T47D (cell line): ENCODE measurements at places on chromosomes 7 and 10.

DNA sequence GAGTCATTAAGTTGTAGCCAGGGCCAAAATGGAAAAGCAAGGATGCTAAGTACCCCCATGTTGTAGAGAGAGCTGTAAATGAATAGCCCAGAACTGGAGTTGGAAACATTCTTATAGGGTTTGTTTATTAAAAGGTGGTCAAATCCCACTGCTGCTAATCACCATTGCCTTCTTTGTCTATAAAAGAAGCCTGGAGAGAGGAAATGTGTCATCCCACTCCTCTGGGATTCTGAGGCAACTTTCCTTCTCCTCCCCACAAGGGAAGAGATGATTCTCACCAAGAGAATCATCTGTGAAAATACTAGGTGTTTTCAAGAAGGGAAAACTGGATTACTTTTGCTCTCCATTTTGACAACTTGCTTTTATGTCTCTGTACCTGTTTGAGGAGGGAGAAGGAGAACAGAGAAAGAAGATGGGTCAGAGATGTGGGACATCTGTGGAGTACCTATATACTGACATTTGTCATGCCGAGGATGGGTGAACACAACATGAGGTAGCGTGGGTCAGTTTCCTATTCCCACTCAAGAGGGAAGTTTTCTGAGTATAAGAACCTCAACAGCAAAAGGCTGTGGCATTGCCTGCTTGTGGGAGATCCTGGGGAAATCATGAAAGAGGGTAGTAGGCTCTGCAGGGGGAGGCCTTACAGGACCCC lies 262.2 kb downstream of the KIF20B start:
- no peak for DNase-seq

GRCh38 chr7:5429253-5429856 lies 5.7 kb upstream of the TNRC18 start:
- DNase-seq, result peak; percentile 65

- DNase-seq, result no peak
Measured at GRCh38 chr7:37816922-37817590, 31.3 kb upstream of the NME8 start.

GRCh38 chr10:80158598-80159127 lies 26.1 kb downstream of the PLAC9 start:
- DNase-seq, result no peak

DNA sequence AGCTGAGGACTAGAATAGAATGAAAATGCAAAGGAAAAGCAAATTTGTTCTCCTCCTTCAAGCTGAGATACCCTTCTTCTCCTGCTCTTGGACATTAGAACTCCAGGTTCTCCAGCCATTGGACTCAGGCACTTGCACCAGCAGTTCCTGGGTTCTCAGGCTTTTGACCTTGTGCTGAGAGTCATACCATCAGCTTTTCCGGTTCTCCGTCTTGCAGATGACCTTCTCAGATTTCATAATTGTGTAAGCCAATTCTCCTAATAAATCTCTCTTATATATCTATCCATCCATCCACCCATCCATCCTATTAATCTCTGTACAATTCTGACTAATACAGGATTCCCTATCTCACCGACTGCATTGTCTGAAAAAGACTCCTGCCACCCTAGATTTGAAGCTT lies 108.3 kb downstream of the AHR start:
- no peak for DNase-seq

- DNase-seq, result no peak
Measured at GRCh38 chr10:22690614-22691431, 23.6 kb downstream of the PIP4K2A start.

- DNase-seq, result peak; percentile 57
Measured at GRCh38 chr10:99854860-99855259, 72.4 kb downstream of the ABCC2 start.

DNA sequence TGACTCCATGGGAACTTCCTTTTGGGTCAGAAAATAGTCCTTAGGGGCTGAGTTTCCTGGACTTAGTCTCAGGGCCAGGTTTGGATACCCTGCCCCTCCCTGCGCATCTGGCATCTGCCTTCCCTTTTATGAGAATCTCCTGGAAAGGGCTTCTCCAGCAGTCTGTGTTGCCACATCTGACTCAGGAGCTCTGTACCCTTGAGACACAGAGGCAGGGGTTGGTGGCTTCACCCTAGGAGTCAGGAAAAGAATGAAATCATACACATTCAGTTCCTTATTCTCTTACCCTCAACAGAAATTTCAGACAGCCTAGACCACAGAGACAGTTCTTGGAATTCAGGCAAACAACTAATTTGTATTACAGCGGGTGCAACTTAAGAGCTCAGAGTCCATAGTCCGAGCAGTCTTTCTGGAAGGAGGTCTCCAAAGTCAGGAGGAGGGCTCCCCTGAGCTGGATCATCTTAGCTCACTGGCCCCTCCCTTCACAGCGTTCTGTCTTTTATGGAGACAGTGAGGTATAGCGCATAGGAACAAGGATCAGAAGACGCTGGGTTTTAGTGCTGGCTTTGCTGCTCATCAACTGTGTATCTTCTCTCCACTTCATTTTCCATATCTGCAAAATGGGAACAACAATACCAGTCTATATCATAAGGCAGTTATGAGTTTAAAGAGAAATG lies 3.0 kb upstream of the PLAU start:
- DNase-seq, result no peak

DNA sequence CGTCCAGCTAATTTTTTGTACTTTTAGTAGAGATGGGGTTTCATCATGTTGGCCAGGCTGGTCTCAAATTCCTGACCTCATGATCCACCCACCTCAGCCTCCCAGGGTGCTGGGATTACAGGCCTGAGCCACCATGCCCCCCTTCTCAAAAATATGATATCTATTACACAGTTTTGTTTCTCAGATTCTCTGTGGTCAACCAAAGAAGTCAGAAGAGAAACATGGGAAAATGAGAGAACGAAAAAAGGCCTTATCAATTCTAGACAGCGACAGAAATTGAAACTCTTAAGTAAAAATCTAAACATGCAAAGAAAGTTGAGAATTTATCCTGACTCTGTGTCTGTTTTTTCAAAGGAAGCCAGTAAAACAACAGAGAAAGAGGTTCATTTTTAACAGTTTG lies 283.8 kb upstream of the PLXDC2 start:
- no peak for DNase-seq

DNA sequence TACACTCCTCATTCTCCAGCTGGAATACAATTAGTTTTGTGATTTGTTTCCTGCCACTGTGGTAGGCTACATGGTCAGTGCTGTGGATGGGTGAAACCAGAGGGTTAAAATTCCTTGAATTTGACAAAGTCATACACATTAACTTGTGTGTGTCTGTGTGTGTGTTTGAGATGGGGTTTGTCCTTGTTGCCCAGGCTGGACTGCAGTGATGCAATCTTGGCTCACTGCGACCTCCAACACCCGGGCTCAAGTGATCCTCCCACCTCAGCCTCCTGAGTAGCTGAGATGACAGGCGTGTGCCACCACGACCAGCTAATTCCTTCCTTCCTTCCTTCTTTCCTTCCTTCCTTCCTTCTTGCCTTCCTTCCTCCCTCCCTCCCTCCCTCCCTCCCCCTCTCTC lies 24.8 kb upstream of the GIMAP8 start:
- DNase-seq, result no peak

- DNase-seq, result no peak
Measured at GRCh38 chr7:101125989-101126650, 784 bp upstream of the SERPINE1 start.

GRCh38 chr7:155311826-155312537 lies 14.3 kb downstream of the INSIG1 start:
- no peak for DNase-seq

DNA sequence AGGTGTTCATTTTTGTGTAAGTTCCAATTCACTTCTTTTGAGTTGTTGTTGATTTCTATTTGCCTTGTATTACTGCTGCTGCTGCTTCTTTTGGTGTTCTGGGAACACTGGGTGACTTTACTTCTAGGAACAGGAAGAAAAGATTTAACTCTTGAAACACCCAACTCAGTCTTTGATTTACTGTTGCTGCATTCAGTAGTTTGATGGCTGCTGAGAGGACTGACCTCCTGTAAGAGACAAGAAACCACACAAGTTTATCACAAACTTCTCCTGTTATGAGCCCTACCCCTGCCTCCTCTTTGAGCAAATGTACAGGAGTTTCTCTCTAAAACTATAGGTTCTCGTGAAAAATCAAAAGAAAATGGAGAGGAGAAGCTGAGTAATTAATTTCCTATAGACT lies 161.7 kb downstream of the CTTNBP2 start:
- DNase-seq, result no peak

DNA sequence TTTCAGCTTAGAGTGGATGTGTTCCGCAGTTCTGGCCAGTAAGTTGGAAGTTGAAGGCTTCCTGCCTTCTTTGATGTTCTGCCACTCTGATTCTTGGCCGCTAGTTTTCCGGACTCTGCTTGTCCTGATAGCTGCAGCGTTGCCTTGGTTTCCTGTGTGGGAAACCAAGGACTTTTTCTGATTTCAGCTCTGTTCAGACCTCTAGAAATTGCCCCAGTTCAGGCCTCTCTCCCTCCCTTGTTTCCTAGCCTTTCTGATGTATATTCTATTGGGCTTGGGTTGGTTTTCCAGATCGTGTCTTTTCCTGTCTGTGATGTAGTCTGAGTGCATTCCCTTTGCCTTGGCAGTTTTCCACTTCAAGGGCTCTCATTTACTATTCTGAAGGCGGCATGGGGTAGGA lies 318.7 kb downstream of the BBS9 start:
- DNase-seq, result no peak

DNA sequence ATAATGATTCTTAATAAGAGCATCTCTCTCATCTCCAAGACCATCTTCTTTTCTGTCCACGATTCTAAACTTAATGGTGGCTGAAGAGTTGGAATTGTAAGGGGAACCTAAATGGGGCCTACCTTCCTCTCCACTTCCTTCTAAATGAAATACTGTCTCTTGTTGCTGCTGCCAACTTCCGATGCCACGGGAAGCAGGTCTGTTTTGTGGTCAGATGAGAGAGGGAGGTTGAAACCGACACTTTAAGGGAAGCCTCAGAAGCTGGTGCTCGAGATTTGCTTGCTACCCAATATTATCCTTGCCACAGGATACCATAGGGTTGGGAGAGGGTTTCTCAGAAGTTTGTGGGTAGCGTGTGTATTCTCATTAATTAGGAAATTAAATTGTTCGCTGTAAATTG lies 464.1 kb downstream of the SUGCT start:
- DNase-seq, result no peak

- DNase-seq, result no peak
Measured at GRCh38 chr10:44715136-44715535, 196.0 kb upstream of the TMEM72 start.

DNA sequence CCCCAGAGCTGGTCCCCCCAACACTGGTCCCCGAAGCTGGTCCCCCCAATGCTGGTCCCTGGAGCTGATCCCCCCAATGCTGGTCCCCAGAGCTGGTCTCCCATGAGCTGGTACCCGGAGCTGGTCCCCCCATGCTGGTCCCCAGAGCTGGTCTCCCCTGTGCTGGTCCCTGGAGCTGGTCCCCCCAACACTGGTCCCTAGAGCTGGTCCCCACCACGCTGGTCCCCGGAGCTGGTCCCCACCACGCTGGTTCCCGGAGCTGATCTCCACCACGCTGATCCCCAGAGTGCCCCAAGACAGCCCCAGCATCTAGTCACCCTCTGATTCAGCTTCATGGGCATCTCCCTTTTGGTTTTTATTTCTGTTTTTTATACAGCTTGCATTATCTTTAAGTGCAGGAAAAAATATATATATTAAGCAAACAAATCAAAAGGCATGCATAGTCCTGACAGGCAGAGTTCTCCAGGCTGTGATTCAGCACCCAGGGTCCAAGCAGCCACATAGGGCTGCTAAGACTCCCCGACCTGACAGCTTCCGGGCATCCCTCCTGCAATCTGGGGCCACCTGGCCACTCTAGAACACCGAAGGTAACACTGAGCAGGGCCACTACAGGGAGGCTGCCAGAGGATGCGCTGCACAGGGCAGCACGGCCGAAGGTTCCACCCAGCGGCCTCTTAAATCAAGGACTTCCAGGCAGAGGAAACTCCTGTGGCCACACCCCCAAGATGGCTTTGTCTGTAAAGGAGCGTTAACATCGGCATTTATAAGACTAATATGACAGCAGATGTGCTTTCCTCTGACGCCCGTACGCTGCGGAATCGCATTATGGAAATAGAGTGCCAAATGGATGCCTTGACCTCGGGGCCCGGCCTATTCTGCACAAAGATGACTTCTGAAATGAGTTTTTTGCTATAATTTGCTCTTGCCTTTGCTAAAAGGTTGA lies 215.0 kb downstream of the PTPRN2 start:
- DNase-seq, result no peak

DNA sequence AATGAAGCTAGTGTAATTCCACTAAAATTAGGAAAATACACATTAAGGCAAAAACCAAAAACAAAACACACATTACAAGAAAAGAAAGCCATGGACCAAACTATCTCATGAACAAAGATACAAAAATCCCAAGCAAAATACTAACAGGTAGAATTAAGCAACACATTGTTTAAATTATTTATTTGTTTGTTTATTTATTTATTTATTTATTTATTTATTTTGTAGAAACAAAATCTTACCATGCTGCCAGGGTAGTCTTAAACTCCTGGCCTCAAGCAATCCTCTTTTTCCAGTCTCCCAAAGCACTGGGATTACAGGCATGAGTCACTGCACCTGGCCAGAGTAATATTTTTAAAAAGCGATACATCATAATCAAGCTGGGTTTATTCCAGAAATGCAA lies 6.8 kb upstream of the SLC29A3 start:
- no peak for DNase-seq

DNA sequence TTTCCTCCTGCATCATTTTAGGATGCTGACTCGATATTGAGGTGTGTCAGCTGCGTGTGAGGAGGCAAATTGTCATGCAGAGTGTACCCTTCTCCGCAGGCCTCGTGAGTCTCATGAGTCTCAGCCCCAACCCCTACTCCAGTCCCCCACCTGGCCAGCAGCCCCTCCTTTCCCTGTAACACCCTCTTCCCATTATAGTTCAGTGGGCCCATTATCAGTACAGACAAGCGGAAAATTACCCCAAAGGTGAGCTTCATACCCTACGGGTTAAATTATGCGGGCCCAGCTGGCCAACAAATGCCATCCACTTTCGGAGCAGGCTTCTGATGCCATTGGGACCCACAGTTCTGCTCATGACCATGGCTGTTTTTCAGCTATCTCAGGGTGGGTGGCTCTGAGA lies 25.2 kb downstream of the SFTPD start:
- no peak for DNase-seq

- DNase-seq, result no peak
Measured at GRCh38 chr7:157299613-157300368, 37.0 kb upstream of the DNAJB6 start.

DNA sequence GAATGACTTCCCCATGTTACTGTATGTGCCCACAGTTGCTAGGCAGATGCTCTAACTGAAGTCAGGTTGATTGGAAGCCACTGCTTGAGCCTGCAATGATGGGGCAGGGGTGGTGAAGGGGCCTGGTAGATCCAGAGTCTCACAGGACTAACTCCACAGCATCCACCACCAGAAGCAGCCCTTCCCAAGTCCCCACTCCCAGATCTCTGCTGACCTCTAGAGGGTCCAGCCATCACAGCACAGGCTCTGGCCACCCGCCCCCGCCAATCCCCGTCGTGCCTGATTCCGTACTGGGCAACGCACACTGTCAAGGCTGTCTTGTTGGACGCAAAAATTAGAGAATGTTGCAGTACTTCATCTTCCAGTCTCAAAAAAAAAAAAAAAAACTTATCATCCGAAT lies 136.8 kb upstream of the PDE1C start:
- DNase-seq, result no peak
